ENCODE measurements at places on chromosomes 11 and 22. TPM values are rescaled to one million over a fixed set of nuclear protein-coding genes. Genes with fewer than 3 reads are reported as not detected.
A peak's percentile ranks its signal among the peaks of the same experiment; 100 is the strongest.

DNA sequence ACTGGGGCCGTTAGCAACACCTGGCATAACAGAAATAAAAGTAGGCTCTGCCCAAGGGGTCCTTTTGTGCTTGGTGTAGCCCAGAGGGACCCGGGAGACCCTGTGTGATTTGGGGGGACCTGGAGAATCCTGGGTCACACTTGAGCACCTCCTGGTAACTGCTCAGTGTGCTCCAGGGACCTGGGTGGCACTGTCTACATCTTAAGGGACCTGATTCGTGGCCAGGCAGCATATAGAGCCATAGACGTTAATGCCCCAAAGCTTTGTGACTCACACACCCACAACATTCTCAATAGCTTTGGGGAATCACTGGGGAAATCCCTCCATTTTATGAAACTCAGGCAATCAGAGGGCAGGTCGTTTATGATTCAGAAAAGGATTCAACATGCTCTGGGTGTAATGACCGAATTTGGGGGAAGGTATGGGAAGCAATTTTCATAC, 3.6 kb upstream of the IGF2 start:
- H3K4me1 ChIP-seq, result peaks cover 27% of the 10 kb centered on the region
- no peak overlapping the region for H3K27ac ChIP-seq
- no peaks in the 10 kb centered on the region for H3K36me3 ChIP-seq
- H3K4me3 ChIP-seq, result no peak overlapping the region
- peaks cover 72% of the 10 kb centered on the region for H3K27me3 ChIP-seq
- DNase-seq, result no peak

DNA sequence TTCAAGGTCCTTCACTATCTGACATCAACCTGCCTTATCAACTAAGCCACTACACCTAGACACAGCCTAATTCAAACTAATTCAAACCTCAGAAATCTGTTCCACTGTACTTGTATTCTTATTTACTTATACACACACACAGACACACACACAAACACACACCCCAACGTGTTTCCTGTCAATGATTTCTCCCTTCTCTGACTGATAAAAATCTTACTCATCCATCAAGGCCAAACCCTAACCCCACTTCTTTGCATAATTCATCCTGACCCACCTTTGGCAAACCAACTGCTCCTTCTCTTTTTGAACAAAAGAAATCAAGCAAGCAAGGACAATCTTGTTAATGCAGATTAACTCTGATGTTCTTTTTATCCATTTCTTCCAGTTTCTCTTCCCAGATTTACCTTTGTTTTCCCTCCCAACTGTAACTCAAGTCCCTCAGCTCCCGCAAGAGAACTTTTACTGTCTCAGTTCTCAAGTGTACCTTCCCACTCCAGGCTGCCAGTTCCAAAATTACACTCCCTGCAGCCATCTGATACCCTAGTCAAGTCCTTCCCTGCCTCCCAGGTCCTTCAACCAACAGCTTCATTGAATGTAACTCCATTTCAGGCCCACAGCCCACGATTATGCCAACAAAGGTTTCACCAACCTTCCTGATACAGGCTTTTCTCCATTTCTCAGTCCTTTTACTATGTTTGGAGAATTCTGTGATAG, 78.3 kb downstream of the PAK1 start:
- no peaks in the 10 kb centered on the region for H3K27me3 ChIP-seq
- DNase-seq, result no peak
- no peak overlapping the region for H3K4me3 ChIP-seq
- H3K4me1 ChIP-seq, result peaks cover 26% of the 10 kb centered on the region
- H3K27ac ChIP-seq, result no peak overlapping the region
- H3K36me3 ChIP-seq, result no peaks in the 10 kb centered on the region

DNA sequence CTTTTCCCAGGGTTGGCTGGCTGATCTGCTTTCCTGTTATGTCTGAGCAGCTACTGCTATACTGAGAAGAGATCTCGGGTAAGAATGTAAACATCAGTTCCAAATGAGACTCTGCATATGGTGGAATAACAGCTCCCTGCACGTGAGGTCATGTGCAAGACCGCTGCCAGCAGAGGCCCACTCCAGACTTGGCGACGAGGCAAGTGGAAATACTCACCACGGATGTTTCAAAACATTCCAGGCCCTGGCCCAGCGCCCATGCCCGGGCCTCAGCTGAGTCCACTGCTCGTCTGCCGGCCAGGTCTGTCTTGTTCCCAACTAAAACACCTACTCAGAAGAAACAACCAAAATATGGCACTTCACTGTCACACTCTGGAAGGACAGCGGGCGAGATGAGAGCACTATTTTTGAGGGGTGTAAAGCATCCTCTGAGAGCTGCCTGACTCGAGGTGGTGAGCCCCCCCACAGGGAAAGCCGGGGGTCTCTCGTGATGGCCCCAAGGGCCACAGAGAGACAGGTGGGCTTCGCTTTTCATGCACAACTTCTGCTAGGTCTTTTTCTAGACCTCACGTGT, 13.1 kb downstream of the IFT27 start:
- H3K27me3 ChIP-seq, result no peaks in the 10 kb centered on the region
- no peak overlapping the region for H3K4me3 ChIP-seq
- H3K4me1 ChIP-seq, result peaks cover 33% of the 10 kb centered on the region
- H3K36me3 ChIP-seq, result peaks cover 16% of the 10 kb centered on the region
- peak; percentile 95 for DNase-seq

- no peaks in the 10 kb centered on the region for H3K36me3 ChIP-seq
- H3K4me3 ChIP-seq, result no peak overlapping the region
- DNase-seq, result peak; percentile 97
- no peaks in the 10 kb centered on the region for H3K27me3 ChIP-seq
Observed at GRCh38 chr11:47004595-47005033, 68.1 kb downstream of the CSTPP1 start.

- H3K4me1 ChIP-seq, result no peaks in the 10 kb centered on the region
- H3K27me3 ChIP-seq, result no peaks in the 10 kb centered on the region
- H3K4me3 ChIP-seq, result no peak overlapping the region
- DNase-seq, result no peak
Observed at GRCh38 chr22:25753252-25753651, 11.3 kb downstream of the MYO18B start.

Gene APOL4
- polyA plus RNA-seq, result 3.2 TPM

DNA sequence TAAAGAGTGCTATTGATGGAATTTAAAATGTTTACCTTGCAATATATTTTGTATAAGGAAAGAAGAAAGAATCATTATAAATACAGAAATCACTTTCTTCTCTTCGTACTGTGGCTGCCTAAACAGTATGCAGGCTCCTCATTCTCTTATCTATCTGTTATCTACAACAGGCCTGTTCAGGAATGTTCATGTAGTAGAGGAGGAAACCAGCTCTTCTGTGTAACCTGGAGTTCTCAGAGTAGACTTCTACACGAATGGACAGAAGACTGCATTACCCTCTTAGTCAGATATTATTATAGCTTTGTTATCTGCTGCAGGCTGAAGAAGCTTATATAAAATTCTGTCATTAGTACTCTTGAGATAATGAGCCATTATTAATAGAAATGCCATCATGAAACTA, 1225.9 kb upstream of the CNTN5 start:
- no peaks in the 10 kb centered on the region for H3K27me3 ChIP-seq
- H3K27ac ChIP-seq, result no peak overlapping the region
- DNase-seq, result no peak
- no peaks in the 10 kb centered on the region for H3K4me1 ChIP-seq
- no peaks in the 10 kb centered on the region for H3K36me3 ChIP-seq
- no peak overlapping the region for H3K4me3 ChIP-seq

Data from sigmoid colon (tissue), 7 donors.